ENCODE measurements at places on chromosomes 12 and 14. TPM values are rescaled to one million over a fixed set of nuclear protein-coding genes. Genes with fewer than 3 reads are reported as not detected.

DNA sequence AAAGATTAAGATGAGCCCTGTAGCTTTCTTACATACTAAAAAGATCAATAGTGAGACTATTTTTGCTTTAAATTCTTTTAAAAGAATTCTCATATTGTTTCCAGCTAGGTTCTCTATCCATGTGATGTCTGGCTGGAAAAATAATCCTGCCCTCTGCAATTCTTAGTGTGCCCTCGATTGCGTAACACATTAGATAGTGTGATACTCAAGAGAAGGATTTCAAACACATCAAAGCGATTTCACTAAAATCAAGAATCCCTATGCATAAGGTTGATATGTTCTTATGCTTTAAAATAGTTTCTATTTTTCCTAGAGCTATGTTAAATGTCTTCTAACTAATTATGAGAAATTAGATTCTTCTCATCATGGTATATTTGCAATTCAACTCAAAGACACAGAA lies 127.3 kb upstream of the PLEKHA5 start:
- no peaks in the 10 kb centered on the region for H3K4me1 ChIP-seq
- no peaks in the 10 kb centered on the region for H3K36me3 ChIP-seq
- DNase-seq = no peak
- no peak overlapping the region for H3K4me3 ChIP-seq
- H3K27ac ChIP-seq = no peak overlapping the region

GRCh38 chr12:58489394-58489793 lies 430.9 kb downstream of the LRIG3 start:
- no peak overlapping the region for H3K27ac ChIP-seq
- H3K36me3 ChIP-seq = no peaks in the 10 kb centered on the region
- no peak overlapping the region for H3K4me3 ChIP-seq
- no peak for DNase-seq

NGB gene
- total RNA-seq = not detected

DNA sequence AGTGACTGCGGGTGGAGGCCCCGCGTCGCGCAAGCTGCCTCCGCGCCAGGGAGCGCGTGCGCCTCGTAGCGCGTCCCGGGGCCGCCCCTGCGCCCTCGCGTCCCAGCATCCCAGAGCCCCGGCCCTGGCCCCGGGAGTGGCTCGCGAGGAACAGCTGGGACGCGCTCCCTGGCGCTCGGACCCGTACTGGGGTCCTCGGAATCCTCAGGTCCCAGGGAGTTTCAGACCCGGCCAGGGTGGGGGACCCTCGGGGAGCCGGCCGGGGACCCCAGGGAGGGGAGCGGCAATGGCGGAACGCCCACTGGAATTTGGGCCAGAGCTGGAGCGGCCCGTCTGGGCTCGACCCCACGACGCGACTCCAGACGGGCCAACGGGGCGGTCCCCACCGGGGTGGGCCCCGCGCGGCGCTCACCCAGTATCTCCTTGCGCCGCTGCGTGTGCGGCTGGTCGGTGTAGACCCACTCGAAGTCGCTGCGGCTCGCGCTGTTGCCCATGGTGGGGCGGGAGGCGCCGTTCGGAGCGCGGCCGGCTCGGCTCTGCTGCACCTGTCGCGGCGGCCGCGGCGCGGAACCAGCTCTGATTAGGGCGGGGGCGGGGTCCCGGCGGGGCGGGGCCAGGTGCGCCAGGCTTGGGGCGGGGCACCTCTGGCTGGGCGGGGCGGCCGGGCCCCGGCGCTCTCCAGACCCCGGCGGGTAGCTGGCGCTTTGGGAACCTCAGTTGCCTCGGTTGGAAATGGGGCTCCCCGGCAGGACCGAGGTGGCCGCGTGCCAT lies at the start of gene DEGS2:
Gene DEGS2, minus strand, starts transcription at position 552 of the 771 bp plus-strand sequence. Its CDS starts 58 bp downstream, at position 494.
- H3K4me1 ChIP-seq = peaks cover 15% of the 10 kb centered on the region
- no peaks in the 10 kb centered on the region for H3K36me3 ChIP-seq
- DNase-seq = no peak
- H3K27me3 ChIP-seq = peaks cover 47% of the 10 kb centered on the region
- H3K4me3 ChIP-seq = peak within 1 kb of the TSS; percentile 37

GRCh38 chr12:12191008-12191407 lies 75.8 kb downstream of the LRP6 start:
- no peaks in the 10 kb centered on the region for H3K4me1 ChIP-seq
- H3K36me3 ChIP-seq = no peaks in the 10 kb centered on the region
- no peak for DNase-seq
- no peaks in the 10 kb centered on the region for H3K27me3 ChIP-seq
- H3K4me3 ChIP-seq = no peak overlapping the region

KERA gene
- total RNA-seq = 0.13 TPM

GRCh38 chr12:45125997-45126396 lies 75.1 kb upstream of the DBX2 start:
- no peaks in the 10 kb centered on the region for H3K27me3 ChIP-seq
- no peak overlapping the region for H3K27ac ChIP-seq
- H3K4me3 ChIP-seq = no peak overlapping the region
- DNase-seq = no peak
- no peaks in the 10 kb centered on the region for H3K4me1 ChIP-seq

DIO2 gene
- total RNA-seq = 2.2 TPM

Measured in left lung (tissue), 14 donors.